ENCODE measurements at places on chromosomes 12 and 14.

- DNase-seq = no peak
Observed at GRCh38 chr12:20487519-20487918, 119.2 kb downstream of the PDE3A start.

DNA sequence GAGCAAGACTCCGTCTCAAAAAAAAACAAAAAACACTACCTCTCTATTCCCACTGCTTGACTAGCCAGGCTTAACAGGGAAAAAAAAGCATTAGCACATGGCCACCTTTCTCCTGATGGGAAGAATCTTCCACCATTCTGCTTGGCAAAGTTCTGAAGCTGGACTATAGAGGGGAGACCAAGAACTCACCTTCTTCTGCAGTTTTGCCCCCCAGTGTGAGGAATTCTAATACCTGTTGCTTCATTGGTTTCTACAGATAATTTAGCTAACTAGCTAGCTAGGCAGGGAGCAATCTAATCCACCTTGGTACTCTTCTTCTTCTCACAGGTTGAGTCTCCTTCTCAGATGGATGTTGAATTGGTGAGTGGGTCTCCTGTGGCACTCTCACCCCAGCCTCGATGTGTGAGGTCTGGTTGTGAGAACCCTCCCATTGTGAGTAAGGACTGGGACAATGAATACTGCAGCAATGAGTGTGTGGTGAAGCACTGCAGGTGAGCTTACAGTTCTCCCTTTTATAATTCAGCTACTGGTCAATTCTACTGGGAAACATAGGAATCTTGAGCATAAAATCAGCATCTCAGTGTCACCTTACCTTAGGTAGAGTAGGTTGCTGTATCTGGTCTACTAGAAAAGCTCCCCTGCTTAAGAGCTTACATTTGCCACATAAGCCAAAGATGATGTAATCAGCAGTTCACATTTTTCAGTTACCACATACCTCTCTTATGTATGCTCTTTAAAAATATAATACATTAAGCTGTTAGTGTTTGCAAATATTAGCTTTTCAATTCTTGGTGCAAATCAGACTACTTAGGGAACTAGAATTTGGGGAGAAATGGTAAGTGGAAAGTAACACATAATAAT is 16.0 kb downstream of the METTL3 start:
- no peak for DNase-seq

DNA sequence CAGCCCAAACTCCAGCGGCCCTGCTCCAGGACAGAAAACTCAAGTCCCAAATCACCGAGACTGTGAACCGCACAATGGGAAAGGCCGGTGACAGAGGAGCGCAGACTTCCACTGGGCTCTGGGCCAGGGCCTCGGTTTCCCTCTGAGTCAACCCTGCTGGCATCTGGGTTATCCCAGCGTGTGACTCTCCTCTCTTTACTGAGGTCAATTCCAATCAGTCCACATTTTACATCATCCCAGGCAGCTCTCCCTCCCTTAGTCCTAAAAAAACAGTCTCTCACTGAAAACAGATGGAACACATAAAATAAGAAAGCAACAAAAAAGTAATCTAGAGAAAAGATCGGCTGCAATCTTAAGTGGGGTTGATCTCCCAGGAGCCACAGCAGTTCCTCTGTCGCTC is 36.9 kb downstream of the ITPK1 start:
- no peak for DNase-seq

GRCh38 chr14:69066396-69067171 is 86.3 kb downstream of the DCAF5 start:
- no peak for DNase-seq

DNA sequence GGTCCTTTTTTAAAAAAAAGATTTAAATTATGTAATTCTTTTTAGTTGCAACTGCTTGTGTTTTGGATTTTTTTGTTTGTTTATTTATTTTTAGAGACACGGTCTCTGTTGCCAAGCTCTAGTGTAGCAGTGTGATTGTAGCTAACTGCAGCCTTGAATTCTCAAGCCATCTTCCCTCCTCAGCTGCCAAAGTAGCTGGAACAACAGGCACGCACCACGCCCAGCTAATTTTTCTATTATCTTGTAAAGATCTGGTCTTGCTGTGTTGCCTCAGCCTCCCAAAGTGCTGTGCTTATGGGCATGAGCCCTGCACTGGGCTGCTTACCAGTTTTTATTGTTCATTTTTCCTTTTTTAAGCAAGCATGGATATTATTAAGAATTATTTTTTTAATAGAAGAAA is 10.6 kb upstream of the ART4 start:
- no peak for DNase-seq

- DNase-seq = peak; percentile 24
Observed at GRCh38 chr14:61475316-61475715, 153.9 kb downstream of the PRKCH start.

GRCh38 chr14:103318750-103319419 is 15.2 kb upstream of the EIF5 start:
- DNase-seq = no peak

GRCh38 chr12:57740656-57741412 is 2.3 kb upstream of the AGAP2 start:
- no peak for DNase-seq

GRCh38 chr14:38959021-38959420 is 144.0 kb downstream of the SEC23A start:
- DNase-seq = no peak

DNA sequence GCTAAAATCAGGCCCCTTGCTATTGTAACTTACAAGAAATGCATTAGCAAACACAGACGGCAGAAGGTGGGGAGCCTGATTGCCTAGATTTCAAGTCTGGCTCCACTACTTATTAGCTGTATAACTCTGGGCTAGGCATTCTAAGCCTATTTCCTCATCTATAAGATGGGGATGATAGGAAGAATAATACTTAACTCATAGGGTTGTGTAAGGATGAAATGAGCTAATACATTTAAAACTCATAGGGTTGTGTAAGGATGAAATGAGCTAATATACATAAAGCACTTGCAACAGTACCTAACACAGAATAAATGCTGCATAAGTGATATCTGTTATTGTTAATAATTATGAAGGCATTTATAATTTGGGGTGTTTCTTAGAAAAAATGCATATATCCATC is 60.1 kb upstream of the DIO2 start:
- DNase-seq = no peak

- no peak for DNase-seq
Observed at GRCh38 chr12:4472046-4472445, 26.4 kb upstream of the FGF6 start.

- no peak for DNase-seq
Observed at GRCh38 chr12:38746744-38747143, 158.6 kb downstream of the CPNE8 start.

DNA sequence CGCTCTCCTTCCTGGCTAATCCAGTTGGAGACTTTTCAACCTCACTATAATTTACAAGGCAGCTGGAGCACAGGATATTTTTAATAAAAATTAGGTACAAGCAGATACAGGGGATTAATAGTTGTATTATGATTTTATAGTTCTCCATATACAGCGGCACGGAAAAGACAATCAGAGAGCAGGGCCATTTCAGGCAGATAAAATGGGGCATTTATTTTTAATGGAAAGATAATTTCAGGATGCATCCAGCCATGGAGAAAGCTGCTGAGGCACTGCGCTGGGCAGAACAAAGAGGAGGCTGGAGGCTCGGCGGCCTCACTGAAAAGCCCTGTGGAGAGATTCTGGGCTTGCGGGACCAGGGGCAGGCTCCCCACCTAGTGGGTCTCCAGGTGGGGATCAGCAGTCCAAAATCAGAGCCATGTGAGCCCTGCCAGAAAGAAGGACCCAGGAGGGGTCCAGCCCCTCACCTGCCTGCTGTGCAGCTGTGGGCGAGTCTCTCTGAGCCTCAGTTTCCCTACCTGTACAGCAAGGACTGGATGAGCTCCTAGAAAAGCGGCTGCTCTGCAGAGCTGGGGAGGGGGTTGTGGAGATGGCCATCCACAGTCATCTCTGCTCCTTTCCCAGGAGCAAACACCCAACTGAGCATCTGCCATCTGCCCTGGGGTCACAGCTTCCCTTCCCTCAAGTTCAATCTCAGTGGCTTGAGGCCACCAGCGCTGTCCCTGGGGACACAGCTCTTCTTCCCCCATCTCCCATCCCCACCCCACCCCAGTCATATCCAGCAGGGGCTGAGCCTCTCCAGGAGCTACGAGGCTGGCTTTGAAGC is 23.9 kb upstream of the C14orf180 start:
- DNase-seq = no peak
